ENCODE measurements at places on chromosomes 2 and 18.
A peak's percentile ranks its signal among the peaks of the same experiment; 100 is the strongest.

GRCh38 chr2:96163768-96164429 is 18.7 kb upstream of the DUSP2 start:
- DNase-seq: peak; percentile 60

- DNase-seq: no peak
These were observed 35.2 kb downstream of the MTERF4 start for GRCh38 chr2:241066893-241067341.

DNA sequence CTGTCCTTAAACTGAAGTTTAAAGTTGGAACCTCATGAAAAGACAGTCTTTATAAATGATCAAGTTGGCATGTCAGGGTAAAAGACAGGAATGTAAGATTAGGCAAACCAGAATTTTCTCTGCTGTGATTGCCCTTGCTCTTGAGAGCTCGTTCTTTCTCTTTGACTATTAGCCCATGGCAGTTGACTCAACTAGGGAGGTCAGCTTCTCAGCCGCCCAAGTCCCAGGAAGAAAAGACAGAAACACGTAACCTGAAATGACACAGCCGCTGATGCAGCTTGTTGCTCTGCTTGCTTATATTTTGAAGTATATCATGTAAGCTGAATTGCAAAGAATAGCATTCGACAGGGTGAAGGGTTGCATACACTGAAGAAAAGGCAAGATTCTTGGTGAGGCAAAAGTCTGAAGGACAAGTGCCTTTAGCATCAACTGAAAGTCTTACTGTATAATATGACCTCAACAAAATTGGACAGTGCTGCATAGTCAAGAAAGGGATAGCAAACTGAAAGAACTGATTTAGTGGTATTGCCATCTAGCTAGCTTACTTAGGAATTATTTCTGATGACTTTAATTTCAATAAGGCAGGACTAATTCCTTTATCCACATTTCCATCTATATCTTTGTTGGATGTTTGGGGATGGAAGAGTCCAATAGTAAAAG is 54.7 kb downstream of the ARHGAP15 start:
- DNase-seq: no peak

- DNase-seq: no peak
These were observed 8.4 kb upstream of the INO80C start for GRCh38 chr18:35506024-35506712.

GRCh38 chr2:108810993-108811957 is 24.7 kb downstream of the CCDC138 start:
- no peak for DNase-seq

DNA sequence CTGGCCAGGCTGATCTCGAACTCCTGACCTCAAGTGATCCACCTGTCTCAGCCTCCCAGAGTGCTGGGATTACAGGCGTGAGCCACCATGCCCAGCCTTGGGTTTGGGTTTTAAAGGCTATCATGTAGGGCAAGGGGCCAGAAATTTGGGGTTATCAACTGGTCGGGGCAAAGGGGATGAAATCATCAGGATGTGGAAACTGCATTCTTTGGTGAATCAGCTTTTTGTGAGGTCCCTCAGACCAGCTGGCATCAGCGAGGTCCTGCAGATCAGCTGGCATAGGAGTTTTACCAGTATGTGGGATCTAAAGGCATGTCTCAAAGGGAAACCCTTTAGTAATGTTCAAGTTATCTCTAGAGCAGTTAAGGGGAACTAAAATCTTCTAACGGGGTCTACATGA is 6.4 kb upstream of the GEMIN6 start:
- DNase-seq: no peak

DNA sequence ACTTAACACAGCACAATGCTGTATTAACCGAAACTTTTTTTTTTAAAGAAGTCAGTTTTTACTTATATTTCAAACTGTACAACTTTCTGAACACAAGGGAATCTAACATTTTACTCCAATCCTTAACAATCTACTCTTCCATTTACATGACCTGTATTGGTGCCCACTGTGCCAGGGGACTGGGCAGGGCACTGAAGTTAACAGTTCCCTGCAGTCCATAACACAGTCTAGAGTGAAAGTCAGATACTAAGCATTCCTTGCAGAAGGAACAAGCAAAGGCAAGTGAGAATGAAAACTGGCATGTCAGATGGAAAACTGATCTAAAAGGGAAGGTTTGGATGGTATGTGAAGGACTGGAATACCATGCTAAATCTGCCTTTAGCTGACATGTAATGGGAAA is 29.8 kb downstream of the SUCLG1 start:
- no peak for DNase-seq

GRCh38 chr2:149537092-149537726 is 50.4 kb downstream of the MMADHC start:
- no peak for DNase-seq

GRCh38 chr2:235453605-235454151 is 40.2 kb upstream of the AGAP1 start:
- DNase-seq: no peak

- no peak for DNase-seq
These were observed 45.7 kb downstream of the STAT4 start for GRCh38 chr2:191105082-191105481.

DNA sequence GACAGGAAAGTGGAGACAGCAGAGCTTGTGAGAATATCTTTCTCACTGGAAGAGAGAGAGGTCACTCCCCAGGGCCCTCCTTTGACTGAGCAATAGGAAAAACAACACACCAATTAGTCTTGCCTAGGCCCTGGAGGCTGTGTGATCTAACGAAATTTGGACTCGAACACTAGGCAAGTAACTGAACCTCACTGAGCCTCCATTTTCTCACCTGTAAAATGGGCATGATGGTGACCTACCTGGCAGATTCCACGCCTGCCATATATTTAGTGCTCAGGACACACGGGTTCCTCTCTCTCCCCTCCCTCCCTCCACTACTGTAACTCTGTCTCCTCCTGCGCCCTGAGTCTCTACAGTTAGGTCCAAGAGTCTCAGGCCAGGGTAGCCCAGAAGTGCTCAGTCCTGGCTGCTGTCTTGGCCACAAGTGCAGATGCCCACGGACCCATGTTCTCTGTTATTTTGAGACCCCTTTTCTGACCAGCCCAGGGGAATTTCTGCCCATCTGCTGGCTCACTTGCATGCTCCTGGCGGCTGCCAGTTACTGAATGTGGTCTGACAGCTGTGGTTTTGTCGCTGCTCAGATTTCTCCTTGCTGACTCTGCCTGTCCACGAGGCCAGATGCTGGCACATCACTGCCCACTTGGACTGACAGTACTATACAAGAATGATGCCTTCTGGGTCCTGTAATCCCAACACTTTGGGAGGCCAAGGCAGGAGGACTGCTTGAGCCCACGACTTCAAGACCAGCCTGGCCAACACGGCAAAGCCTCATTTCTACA is 9.6 kb upstream of the GIGYF2 start:
- DNase-seq: no peak

DNA sequence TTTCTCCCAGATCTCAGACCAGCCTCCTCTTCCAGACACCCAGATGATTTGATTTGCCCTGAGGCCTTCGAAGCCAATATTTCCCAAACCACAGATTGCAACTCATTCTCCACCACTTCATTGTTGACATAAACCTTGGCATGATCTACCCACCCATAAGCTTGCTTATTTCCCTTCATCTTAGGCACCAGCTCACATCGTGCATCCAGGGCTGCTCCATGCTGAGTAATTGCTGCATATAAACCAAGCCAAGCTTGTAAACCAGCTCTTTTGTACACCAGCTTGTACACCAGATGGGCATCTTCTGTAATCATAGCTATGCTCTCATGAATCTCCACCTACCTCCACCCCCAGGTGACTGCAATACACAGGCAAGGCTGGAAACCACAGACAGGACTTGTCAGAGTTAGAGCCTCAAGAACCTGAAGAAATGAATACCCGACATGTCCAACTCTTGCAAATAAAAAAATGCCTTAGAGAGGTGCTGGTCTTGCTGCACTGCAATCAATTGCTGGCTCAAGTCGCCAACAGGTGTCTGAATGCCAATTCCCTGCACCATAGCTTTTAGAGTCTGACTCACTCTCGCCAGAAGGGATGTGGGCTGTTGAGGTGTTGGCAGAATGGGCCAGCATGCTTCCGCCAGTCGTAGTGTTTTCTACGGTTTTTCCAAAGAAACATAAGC is 31.5 kb downstream of the TRABD2A start:
- no peak for DNase-seq

DNA sequence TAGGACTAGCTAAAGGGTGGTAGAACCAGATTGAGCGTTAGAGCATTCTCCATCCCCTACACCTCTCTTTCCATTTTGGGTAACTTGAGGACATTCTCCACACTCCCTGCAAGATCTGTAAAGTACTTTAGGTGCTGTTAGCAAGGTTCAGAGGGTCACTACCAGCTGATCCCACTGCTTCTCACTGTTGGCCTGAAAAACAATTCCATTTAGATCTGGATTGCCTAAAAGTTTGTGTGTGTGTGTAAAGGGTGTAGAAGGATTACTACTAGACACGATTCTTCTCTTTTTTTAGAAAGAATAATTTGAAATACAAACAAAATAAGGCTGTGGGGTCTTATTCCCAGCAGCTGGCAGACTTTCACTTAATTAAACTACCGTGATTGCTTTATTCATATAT is 95.1 kb upstream of the TMEM178A start:
- DNase-seq: no peak

DNA sequence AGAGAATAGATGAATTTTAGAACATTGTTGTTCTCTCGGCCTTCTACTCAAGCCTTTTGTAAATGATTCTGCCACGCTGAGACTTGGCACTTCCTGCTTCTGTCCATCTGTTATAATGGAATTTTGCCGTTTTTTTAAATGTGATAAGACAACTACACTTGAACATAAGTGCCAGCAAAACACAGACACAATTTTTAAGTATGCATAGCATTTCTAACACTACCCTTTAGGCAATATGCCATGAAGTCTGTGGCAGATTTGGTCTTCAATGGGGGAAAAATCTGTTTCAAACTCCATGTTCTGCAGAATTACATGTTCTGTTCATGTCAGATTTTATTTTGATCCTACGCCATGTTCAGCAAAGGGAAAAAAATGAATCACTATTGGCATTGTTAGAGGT is 1170.7 kb upstream of the SLC39A10 start:
- no peak for DNase-seq

- DNase-seq: no peak
These were observed 84.1 kb upstream of the EPB41L3 start for GRCh38 chr18:5627776-5628511.

DNA sequence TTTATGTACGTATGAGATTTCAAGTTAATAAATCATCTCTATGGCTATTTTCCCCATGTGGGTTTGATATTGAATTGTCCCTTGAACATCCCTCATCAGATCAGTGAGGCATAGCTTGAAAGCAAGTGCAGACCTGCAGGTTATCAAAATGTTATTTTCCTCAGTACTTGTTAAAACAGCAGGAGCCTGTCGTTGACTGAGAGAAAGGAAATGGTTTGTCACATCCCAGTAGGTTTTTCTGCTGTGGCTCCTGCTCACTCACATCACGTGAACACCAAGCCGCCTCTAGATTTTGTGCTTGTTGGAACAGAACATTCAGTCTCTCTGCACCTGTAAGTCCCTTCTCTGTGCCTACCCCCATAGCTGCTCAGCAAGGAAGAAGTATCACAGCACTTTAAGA is 340.3 kb downstream of the CELF4 start:
- no peak for DNase-seq

DNA sequence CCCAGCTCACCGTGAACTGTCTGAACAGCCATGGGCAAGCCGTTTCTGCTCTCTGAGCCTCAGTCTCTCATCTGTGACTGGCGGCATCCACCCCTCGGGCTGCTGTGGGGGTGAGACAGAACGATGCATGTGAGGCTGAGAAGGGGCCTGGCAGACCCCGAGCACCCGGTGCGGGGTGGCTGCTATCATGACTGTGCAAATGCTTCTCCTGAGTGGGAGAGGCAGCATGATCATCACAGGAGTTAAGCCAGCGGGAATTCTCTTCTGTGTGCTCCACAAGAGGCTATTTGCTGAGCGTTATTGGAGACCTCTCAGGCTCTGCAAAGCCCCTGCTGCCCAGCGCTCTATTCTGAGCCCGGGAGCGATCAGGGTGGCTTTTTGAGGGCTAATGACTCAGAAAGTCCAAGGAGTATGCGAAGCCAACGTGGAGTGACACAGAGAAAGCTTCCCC is 45.8 kb upstream of the ID2 start:
- DNase-seq: no peak

DNA sequence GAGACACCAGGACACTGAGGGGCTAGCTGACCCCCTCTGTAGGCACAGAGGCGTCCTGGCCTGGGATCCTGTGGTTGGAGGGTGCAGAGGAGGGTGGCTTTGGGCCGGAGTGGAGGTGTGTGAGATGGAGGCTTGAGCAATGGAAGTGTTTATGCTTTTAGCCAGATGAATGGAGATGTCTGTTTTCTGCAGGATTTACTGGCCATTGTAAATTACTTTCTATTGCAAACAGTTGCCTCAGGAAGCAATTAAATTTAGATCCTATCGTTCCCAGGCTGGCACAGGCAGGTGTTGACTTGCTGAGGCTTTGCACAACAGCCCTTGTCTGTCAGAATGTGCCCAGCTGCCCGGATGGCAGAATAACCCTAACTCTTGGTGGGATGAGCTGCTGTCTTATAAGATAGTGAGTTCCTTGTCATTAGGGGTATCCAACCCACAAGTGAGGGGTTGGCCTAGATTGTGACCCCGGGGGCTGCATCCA is 1.8 kb upstream of the ARID5A start:
- no peak for DNase-seq

DNA sequence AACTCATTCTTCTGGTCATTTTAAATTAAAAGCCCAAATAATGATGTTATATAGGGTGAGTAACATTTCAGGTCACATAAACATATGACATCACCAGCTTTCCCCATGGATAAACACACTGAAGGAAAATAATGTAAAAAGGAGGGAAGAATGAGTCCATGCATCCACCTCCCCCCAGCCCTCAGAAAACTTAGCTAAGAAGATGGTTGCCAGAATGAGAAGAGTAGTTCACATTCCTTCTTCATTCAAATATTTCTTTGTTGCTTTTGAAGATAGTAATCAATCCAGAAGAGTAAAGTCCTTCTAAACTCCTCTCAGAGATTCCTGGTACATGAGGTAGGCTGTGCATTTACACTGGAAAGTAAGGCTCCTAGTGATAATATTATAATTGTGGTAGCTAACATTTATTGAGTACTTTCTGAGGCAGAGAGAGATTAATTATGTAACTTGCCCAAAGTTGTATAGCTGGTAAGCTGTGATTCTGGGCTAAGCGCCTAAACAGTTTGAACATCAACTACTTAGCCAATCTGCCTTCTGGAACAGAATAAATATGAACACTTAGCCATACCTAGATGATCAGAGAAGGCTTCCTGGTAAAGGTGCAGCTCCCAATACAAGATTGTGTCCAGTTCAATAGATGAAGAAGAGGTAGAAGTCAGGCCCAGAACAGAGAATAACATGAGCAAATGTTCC is 256.7 kb upstream of the FN1 start:
- DNase-seq: no peak

GRCh38 chr2:217625557-217626169 is 377.1 kb downstream of the TNS1 start:
- no peak for DNase-seq

GRCh38 chr2:142531377-142531776 is 346.1 kb upstream of the KYNU start:
- no peak for DNase-seq

- DNase-seq: no peak
These were observed 183.1 kb upstream of the CCDC68 start for GRCh38 chr18:55142410-55142809.

All from stimulated activated CD8-positive, alpha-beta memory T cell treated with anti-CD3 and anti-CD28 coated beads, Interleukin-2, amount 100 ng/mL, for 1 hour (primary cell).